GM23248 (cell line): ENCODE measurements at places on chromosomes 1 and 21. TPM values are rescaled to one million over a fixed set of nuclear protein-coding genes. Genes with fewer than 3 reads are reported as not detected.

TTLL7 gene
- 2.6 and 2.9 TPM in 2 replicates for polyA plus RNA-seq

POLR3C gene
- 38.4 and 39.0 TPM in 2 replicates for polyA plus RNA-seq

AADACL3 gene
- polyA plus RNA-seq, result not detected in 2 replicates

UROD gene
- 141 and 143 TPM in 2 replicates for polyA plus RNA-seq

HNRNPCL2 gene
- not detected in 2 replicates for polyA plus RNA-seq

CFAP107 gene
- not detected in 2 replicates for polyA plus RNA-seq

CACNA1S gene
- polyA plus RNA-seq, result not detected in 2 replicates

ANXA9 gene
- polyA plus RNA-seq, result 0.16 and 0.26 TPM in 2 replicates

SPRR2B gene
- polyA plus RNA-seq, result not detected in 2 replicates

DNA sequence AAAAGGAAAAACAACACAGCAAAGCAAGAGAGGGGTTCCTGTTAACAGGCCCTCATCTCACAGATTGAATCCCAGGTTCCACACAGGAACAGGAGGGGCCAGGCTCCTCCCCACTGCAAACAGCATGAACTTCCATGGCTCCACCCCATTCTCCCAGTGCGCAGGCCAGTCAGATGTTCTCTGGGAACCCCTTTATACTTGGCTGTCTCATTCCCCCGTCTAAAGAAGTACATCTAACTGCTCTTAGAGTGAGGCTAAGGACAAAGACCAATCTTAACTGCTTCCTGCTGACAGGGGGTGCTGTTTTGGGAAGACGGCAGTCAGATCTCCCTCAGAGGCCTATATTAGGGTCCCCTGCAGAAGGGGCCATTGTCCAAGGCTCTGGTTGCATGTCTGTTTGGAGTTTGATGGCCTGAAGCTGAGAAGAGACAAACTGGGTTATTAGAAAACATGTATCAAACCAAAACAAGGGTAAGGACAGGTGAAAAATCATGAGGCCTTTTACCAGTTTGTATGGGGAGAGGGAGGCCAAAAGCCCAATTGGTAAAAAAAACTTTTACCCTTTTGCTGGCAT, 10.5 kb upstream of the NASP start:
- H3K27me3 ChIP-seq, result no peaks in the 10 kb centered on the region
- H3K4me3 ChIP-seq, result no peak overlapping the region
- no peak for DNase-seq
- H3K4me1 ChIP-seq, result no peaks in the 10 kb centered on the region
- no peak overlapping the region for H3K27ac ChIP-seq
- no peaks in the 10 kb centered on the region for H3K36me3 ChIP-seq

GRCh38 chr1:96730574-96731298, 9.2 kb downstream of the PTBP2 start:
- no peaks in the 10 kb centered on the region for H3K4me1 ChIP-seq
- H3K27ac ChIP-seq, result no peak overlapping the region
- H3K36me3 ChIP-seq, result peaks cover 20% of the 10 kb centered on the region
- peak; percentile 40 for DNase-seq
- H3K4me3 ChIP-seq, result no peak overlapping the region

DNA sequence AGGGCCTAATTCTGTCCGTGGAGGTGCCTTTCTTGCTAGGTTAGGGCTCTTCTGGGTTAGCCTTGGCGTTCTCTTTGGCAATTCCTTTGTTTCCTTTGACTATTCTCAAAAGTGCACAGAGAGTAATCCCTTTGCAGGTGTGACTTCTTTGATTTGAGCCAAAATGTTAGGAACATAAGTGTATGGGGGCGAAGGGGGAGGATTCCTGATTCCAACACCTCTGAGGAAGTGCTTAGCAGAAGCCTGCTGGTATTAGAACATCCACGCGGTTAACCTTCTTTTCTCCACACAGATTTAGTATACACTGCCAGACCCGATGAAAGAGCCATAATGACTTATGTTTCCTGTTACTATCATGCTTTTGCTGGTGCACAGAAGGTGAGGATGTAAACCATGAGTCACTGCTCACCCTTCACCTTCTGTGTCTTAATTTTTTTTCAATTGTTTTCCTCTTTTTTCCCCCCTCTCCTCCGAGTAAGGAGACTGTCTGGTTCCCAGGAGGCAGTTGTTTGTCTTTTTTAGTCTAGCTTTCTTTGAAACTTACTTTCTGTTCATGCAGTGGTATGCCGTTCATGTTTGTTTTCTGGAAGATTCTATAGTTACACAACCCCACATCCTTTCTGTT, 48.0 kb downstream of the ACTN2 start:
- DNase-seq, result no peak
- H3K4me3 ChIP-seq, result no peak overlapping the region
- H3K36me3 ChIP-seq, result no peaks in the 10 kb centered on the region
- no peaks in the 10 kb centered on the region; the same call in 1 of the 2 replicates for H3K27me3 ChIP-seq

DNA sequence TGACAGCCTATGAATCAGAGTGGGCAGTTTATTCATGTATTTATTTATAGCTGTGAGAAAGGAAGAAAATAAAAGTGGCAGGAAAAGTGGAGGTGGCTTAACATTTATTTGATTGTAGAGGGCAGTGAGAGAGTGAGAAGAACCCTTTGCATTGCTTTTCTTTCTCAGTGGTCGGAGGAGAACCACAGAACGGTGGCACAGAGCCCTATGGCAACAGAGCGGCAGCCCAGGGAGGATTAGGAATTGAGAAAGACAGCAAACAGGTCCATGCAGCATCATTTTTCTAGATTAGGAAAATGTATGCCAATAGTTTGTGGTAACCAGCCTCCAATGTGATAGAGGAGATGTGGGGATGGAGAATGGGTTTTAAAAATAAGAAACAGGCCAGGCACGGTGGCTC, 53.1 kb downstream of the NMNAT2 start:
- H3K36me3 ChIP-seq, result no peaks in the 10 kb centered on the region
- no peak overlapping the region for H3K27ac ChIP-seq
- no peak for DNase-seq
- no peaks in the 10 kb centered on the region for H3K4me1 ChIP-seq

DNA sequence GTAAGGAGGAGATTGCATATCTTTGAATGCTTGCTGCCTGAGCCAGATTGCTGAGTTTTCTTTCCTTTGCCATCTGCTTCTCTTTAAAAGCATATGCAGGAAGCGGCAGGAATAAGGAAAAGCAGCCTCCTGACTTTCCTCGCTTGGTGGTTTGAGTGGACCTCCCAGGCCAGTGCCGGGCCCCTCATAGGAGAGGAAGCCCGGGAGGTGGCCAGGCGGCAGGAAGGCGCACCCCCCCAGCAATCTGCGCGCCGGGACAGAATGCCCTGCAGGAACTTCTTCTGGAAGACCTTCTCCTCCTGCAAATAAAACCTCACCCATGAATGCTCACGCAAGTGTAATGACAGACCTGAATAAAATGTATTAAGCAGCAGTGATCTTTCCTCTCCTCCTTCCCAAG, 1.5 kb downstream of the CORT start:
- H3K36me3 ChIP-seq, result no peaks in the 10 kb centered on the region
- DNase-seq, result peak; percentile 81

DNA sequence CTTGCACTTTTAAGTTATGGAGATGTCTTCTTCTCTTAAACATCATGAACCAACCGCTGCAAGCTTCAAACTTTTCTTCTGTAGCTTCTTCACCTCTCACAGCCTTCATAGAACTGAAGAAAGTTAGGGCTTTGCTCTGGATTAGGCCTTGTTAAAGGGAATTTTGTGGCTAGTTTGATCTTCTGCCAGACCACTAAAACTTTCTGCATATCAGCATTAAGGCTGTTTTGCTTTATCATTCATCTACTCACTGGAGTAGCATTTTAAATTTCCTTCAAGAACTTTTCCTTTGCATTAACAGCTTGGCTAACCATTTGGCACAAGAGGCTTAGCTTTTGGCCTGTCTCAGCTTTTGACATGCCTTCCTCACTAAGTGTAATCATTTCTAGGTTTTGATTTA, 43.0 kb upstream of the RGL1 start:
- no peaks in the 10 kb centered on the region for H3K27me3 ChIP-seq
- H3K36me3 ChIP-seq, result no peaks in the 10 kb centered on the region
- no peak overlapping the region for H3K4me3 ChIP-seq
- DNase-seq, result peak; percentile 20
- H3K27ac ChIP-seq, result no peak overlapping the region
- peaks cover 15% of the 10 kb centered on the region for H3K4me1 ChIP-seq

DNA sequence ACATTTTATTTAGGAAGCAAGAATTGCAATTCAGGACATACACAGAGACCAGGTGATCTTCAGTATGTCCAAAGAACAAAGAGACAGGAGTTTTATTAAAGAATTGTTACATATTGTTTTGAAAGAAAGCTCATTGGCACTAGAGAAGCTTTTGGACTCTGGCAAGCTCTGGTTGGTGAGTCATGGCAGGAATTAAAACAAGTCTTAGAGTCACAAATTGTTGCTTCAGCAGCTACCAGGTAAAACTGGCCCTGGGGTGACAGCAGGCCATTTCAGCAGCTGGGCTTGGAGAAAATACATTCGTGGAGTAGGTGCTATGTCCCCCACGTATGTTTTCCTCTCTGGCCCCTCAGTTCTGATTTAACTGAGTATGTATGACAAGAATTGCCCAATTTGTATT, 58.8 kb downstream of the MAP3K21 start:
- H3K4me1 ChIP-seq, result no peaks in the 10 kb centered on the region
- peak; percentile 34 for DNase-seq
- H3K36me3 ChIP-seq, result no peaks in the 10 kb centered on the region
- H3K27ac ChIP-seq, result no peak overlapping the region

GRCh38 chr1:209770636-209771415, 13.5 kb downstream of the C1orf74 start:
- no peaks in the 10 kb centered on the region for H3K36me3 ChIP-seq
- H3K4me1 ChIP-seq, result peaks cover 16% of the 10 kb centered on the region; the same call in 1 of the 2 replicates
- no peaks in the 10 kb centered on the region for H3K27me3 ChIP-seq
- DNase-seq, result no peak
- no peak overlapping the region for H3K4me3 ChIP-seq

DNA sequence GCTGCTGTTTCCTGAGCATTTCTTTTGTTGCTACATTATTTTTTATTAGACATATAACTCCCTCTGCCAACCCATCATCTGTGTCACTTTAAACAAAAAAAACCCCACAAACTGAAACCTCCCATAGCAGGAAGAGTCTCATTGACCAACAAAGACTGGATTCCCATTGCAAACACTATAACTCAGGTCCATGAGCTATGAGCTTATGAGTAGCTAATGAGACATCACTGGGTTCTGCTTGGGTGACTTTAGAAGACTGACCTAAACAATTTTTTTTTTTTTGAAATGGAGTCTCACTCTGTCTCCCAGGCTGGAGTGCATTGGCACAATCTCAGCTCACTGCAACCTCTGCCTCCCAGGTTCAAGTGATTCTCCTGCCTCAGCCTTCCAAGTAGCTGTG, 212.8 kb downstream of the LTN1 start:
- no peak for DNase-seq
- peaks cover 19% of the 10 kb centered on the region for H3K4me1 ChIP-seq
- no peaks in the 10 kb centered on the region for H3K36me3 ChIP-seq
- no peaks in the 10 kb centered on the region for H3K27me3 ChIP-seq
- no peak overlapping the region for H3K4me3 ChIP-seq
- H3K27ac ChIP-seq, result no peak overlapping the region

GRCh38 chr21:25326181-25326580, 281.1 kb downstream of the MRPL39 start:
- no peak overlapping the region for H3K27ac ChIP-seq
- no peak overlapping the region for H3K4me3 ChIP-seq
- H3K36me3 ChIP-seq, result no peaks in the 10 kb centered on the region
- no peaks in the 10 kb centered on the region for H3K27me3 ChIP-seq

DNA sequence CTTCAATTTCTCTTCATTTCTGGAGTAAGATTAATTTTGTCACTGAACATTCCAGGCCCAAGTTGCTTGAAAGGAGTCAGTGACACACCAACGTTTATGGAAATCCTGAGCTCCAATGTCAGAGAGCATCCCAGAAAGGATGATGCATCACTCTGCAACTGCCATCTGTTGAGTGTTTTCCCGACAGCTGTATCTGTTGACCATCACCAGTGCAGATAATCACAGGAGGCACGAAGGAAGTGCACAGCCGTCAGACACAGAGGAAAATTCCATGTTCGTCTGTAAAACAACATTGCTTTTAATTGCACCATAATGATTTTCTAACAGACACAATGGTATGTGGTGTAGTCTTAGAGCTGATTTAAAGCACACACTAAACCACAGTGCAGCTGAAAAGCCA, 376.7 kb upstream of the ADGRL2 start:
- no peaks in the 10 kb centered on the region for H3K27me3 ChIP-seq
- no peak overlapping the region for H3K4me3 ChIP-seq
- H3K4me1 ChIP-seq, result no peaks in the 10 kb centered on the region
- H3K36me3 ChIP-seq, result no peaks in the 10 kb centered on the region
- peak; percentile 3 for DNase-seq

- no peaks in the 10 kb centered on the region for H3K27me3 ChIP-seq
- peak; percentile 50 for DNase-seq
- H3K27ac ChIP-seq, result peak overlapping the region; percentile 32; the same call in 1 of the 2 replicates
- peaks cover 23% of the 10 kb centered on the region for H3K4me1 ChIP-seq
- H3K36me3 ChIP-seq, result no peaks in the 10 kb centered on the region
These were observed 12.8 kb upstream of the S100A2 start for GRCh38 chr1:153578490-153578889.

- no peaks in the 10 kb centered on the region; the same call in 1 of the 2 replicates for H3K4me1 ChIP-seq
- peaks cover 70% of the 10 kb centered on the region for H3K36me3 ChIP-seq
- H3K27me3 ChIP-seq, result no peaks in the 10 kb centered on the region
- no peak overlapping the region for H3K27ac ChIP-seq
These were observed 40.1 kb downstream of the BCAR3 start for GRCh38 chr1:93641527-93641926.

DNA sequence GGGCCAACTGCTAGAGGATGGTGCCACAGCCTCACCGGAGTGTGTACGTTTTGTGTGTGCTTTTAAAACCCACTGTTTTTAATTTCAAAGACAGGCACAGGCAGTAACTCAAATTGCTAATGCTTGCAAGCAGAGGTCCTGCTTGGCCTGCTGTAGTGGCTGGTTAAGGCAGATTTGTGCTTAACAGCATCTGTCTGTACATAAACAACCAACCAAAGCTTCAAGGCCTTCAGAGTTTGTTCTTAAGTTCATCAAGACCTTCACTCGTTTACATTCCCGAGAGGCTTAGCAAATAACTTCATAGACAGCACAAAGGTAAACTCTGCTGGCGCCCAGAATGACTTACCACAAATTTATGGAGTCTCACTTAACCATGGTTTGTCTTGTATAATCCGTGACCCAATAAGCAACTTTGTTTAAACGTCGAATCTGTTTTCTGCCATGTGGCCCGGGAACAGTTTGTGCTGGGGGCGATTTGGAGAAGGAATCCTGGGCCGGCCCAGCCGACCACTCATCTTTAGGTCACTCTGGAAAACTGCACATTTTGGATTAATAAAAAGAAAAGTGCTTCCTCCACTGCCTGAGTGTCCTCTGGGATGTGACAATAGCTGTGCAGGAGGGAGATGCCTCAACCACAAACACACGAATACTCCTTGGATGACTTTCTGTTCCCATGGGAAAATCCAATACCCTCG, 58.1 kb downstream of the CAPZB start:
- peaks cover 81% of the 10 kb centered on the region for H3K4me1 ChIP-seq
- no peaks in the 10 kb centered on the region for H3K36me3 ChIP-seq
- DNase-seq, result peak; percentile 80
- no peak overlapping the region for H3K4me3 ChIP-seq
- H3K27ac ChIP-seq, result peak overlapping the region; percentile 92

- H3K27me3 ChIP-seq, result peaks cover 32% of the 10 kb centered on the region
- no peaks in the 10 kb centered on the region for H3K36me3 ChIP-seq
- no peak for DNase-seq
- no peak overlapping the region for H3K27ac ChIP-seq
- no peaks in the 10 kb centered on the region for H3K4me1 ChIP-seq
These were observed 16.8 kb upstream of the CNTN2 start for GRCh38 chr1:205026181-205026580.
